ENCODE measurements at places on chromosomes 2 and 18. TPM values are rescaled to one million over a fixed set of nuclear protein-coding genes. Genes with fewer than 3 reads are reported as not detected.
A peak's percentile ranks its signal among the peaks of the same experiment; 100 is the strongest.

DNA sequence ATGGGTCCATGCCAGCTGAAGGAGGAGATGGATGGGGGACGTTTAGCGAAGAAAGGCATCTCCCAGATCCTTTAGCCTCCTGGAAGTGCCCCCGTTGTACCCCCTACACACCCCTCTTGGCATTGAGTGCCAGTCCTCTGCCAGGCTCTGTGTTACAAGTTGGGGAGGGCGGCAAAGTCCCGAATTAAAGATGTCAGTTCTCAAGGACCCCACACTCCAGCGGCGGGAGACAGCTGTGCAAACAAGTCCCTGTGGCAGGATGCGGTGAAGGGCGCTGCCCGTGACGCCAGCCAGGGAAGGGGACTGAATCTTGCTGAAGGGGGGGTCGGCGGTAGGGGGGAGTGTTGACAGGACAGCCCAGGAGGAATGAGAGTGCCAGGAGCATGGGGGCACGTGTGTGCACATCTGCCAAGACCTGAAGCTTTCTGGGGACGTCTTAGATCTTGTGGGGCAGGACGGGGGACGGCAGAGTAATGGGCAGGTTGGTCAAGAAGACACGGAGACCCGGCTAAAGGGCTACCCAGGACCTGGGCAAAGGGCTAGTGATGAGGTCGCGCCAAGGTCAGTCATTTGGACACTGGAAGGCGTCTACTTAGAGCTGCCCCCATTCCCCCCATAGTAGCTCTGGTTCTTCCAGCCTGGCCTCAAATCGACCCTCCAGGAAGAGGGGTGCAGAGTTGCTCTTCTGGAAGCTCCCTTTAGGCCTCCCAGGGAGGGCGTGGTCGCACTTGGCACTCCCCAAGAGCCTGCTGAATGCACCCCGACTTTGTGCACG is 2.8 kb upstream of the CTDSP1 start:
- ATAC-seq: no peak

DNA sequence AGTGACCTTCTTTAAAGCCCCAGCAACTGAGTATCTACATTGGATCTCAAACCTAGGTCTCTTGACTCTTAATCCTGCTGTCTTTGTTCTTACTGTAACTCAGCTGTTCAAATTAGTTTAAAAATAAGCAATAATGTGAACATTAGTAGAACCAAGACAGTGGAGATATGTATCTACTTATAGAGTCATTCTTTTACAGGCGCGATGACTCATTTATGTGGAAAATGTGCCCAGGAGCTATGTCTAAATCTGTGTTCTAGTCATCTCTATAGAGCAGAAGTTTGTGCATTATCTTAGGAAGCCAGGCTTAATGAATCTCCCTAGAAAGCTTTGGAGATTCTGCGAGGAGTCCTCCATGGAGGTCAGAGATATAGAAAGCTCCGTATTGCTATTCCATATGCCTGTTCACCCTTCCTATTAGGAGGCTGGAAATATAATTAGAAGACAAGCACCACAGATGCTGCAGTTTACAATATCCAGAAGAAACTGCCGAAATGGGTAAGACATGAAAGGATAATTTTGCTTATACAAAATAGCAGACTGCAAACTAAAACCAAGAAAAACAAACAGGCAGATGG is 211.6 kb downstream of the TRIB2 start:
- no peak for ATAC-seq

DNA sequence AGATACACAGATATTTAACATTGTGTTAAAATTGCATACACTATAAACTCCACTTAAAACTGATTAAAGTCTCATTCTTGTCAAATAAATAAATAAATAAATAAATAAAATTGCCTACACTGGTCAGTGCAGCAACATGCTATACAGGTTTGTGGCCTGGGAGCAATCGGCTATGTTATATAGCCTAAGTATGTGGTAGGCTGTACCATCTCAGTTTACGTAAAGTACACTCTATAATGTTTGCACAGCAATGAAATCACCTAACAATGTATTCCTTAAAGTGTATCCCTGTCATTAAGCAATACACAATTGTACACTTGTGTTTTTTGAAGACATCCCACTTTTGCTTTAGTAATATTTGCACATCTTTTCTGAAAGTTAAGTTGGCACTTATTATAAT is 337.7 kb upstream of the SETBP1 start:
- ATAC-seq: no peak

- no peak for ATAC-seq
Measured at GRCh38 chr2:140344838-140345237, 1564.6 kb upstream of the NXPH2 start.

DNA sequence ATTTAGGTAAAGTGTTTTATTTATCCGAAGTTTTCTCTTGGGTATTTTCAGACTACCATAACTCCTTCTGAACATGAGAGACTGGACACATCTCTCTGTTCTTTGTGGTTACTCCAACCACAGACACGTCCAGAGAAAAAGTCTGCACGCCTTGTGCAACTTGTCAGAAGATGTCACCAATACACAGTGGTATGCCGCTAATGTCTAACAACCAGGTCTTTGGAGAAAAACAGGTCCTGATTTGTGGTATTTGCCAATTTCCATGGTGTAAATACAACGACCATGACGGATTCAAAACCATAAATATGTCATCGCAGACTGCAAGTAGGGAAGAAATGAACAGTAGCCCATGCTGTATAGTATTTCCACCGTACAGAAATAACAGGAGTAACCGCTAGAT is 620.6 kb upstream of the ID2 start:
- ATAC-seq: no peak

DNA sequence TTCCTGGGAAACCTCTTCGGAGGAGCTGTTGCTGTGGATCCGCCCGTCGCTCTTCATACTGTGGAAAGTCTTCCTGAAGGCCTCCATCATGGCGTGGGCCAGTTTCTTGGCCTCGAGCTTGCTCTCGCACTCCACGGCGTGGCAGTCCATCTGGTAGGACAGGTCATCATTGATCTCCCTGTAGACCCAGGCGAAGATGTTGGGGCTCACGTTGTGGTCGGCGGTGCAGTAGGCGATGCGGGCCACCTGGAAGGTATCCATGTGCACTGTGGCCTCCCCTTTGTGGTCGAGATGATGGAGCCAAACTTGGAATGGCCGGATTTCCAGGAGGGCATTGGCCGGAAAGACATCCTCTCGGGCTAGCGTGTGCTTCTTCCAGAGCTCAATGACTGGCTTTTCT is 245.4 kb downstream of the PID1 start:
- no peak for ATAC-seq

DNA sequence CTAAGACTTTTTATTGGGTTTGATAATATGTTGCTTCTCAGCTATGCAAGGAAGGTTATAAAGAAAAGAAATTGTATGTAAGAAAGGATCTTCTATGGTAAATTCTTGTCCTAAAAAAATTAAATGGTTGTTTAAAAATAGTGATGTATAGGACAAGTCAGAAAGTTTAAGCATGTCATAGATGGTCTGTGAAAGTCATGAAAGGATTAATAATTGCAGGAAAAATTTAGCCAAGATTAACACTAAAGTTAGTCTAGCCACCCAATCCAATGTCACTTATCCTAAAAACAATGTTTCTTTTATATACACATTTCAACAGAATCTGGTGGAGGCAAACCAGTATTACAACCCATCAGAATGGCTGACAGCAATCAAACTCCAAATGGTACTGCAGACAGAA is 1046.7 kb upstream of the SLC39A10 start:
- no peak for ATAC-seq

- ATAC-seq: peak; percentile 25
Measured at GRCh38 chr2:216657086-216657855, 24.1 kb downstream of the IGFBP2 start.

DNA sequence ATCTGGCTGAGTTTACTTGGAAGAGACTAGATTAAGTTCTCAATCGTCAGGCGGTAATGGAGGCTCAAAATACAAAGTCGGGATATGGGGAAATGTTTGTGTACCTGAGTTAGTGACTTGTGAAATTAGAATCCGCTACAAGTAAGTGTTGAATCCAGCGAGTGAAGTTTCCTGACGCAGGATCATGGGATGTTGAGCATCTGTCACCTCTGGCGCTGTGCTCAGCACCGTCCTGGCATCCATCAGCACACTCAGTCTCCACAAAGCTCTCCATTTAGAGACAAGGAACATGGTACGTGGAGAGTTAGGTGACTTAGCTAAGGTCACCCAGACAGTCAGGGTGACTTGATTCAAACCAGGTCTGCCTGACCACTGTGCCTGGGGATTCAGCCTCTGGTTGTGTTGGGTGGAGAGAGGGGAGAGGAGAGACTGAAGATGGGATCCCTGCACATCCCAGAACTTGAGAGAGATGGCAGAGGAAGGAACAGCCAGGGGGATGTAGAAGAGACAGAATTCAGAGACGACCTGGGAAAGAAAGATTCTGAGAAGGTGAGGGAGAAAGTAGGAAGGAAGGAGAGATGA is 251.2 kb downstream of the ACKR3 start:
- ATAC-seq: no peak

- ATAC-seq: no peak
Measured at GRCh38 chr18:26464128-26465011, 84.0 kb downstream of the KCTD1 start.

DNA sequence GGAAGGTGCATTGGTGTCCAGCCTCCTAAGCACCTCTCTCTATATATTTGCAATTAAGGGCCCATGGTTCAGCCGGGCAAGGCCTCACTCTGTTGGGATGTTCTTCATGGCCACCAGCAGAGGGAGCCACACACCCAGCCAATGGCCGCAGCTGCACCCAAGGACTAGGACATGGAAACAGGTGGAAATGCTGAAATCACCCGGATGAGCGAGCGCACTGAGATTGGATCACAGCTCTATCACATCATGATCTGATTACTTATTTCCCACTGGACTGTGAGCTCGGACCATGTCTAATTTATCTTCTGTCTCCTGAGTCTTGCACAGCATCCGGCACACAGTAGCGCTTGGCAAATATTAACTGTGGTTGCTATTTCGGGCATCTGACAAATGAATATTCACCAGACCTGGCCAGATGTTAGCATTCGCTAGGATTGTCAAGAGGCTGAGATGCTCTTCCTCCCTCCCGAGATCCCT is 31.2 kb downstream of the KIF3C start:
- ATAC-seq: peak; percentile 94

DNA sequence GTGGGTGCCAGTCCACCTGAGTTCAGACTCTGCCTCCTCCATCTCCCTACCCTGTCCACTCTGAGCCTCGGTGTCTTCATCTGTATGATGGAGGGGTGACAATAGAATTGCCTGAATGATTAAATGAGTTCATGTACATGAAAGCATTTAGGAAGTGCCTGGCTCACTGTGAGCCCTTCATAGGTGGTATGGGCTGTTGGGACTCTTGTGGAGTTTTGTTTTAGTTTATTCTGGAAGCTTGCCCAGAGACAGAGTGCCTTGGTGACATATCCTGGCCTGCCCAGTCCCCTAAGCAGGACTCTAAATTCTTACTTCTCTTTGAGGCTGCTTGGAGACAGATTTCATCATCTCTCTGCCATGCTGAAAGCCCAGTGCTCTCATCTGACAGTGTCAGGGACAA is 24.5 kb upstream of the GIGYF2 start:
- no peak for ATAC-seq

DNA sequence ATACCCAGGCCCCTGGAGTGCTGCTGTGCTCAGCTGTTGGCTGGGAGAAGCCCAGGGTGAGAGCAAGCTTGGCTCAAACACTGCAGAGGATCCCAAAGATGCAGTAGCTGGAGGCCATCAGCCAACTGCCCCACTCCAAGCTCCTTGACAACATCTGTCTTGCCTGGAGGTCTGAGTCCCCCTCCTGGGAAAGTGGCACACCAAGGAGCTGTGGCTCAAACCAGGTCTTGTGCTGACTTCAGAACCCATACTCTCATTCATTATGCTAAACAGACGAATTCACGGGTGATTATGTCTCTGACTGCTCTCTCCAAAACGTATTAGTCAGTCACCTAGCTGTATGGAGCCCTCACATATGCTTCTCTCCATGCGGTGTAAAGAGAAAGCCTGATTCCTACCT is 206.1 kb downstream of the TTC32 start:
- ATAC-seq: no peak

DNA sequence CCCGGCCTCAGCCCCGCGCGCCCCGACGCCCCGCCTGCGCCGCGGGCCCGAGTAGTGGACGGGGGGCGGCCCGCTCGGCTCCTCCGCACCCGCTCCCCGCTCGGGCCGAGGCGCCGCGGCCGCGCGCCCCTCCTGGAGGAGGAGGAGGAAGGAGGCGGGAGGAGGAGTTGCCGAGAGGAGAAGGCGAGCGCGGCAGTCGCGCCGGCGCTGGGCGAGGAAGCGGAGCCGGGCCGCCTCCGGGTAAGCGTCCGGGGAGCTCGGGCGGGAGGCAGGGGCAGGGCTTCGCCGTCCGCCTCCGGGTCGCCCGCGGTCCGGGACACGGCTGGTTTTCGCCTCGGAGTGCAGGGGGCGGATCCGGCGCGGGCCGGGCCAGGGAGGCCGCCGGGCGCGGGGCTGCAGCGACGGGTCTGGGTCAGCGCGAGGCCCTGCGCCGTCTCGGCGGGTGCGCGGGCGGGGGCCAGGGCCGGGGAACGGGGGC is at the start of gene SOCS6:
SOCS6 (plus strand) TSS at position 195 of the 478 bp plus-strand sequence. CDS start 35,624 bp downstream, outside the sequence.
- ATAC-seq: peak; percentile 69

- no peak for ATAC-seq
Measured at GRCh38 chr18:24173997-24174396, 35.1 kb downstream of the CABYR start.

PDCL3 gene
- 36.7 TPM for total RNA-seq

GATA6 gene
- 9.6 TPM for total RNA-seq
